ENCODE measurements at places on chromosomes 4 and X. TPM values are rescaled to one million over a fixed set of nuclear protein-coding genes. Genes with fewer than 3 reads are reported as not detected.

Gene RAB39B
- polyA plus RNA-seq: 22.6 TPM

Gene DNAAF6
- 0.81 TPM for polyA plus RNA-seq

Gene NHSL2
- 6.1 TPM for polyA plus RNA-seq

Gene HHIP
- 9.9 TPM for polyA plus RNA-seq

Gene XAGE1A
- not detected for polyA plus RNA-seq

Gene CTAG1B
- not detected for polyA plus RNA-seq

Gene SSX1
- not detected for polyA plus RNA-seq

Gene HS3ST1
- 12.8 TPM for polyA plus RNA-seq

Gene ARX
- polyA plus RNA-seq: 1.6 TPM
